GM04504 (cell line): ENCODE measurements at places on chromosomes 2 and 18.

GRCh38 chr2:43460611-43461365, 135.1 kb downstream of the THADA start:
- DNase-seq, result no peak

- no peak for DNase-seq
Observed at GRCh38 chr2:130823886-130824491, 12.7 kb upstream of the ARHGEF4 start.

- no peak for DNase-seq
Observed at GRCh38 chr18:76554547-76555222, 59.6 kb upstream of the ZNF516 start.

DNA sequence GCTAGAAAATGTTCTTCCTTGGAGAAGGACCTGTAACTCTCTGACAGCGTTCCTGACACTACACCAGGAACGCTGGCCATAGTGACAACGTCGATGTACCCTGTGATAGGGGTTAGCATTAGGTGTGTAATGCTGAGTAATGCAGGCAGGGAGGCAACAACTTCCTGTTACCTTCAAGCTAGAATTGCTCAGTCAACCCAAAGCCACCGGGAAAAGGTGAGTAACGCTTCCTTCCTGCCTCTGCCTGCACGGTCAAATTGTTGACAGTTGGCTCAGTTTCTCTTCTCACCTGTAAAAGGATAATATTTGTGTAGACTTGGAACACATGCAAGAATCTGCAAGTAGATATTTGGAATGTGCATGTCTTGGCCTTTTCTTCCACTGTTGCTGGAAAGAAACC, 12.7 kb downstream of the FAM110C start:
- no peak for DNase-seq

GRCh38 chr2:6914828-6915227, 2.4 kb upstream of the RNF144A start:
- DNase-seq, result no peak

DNA sequence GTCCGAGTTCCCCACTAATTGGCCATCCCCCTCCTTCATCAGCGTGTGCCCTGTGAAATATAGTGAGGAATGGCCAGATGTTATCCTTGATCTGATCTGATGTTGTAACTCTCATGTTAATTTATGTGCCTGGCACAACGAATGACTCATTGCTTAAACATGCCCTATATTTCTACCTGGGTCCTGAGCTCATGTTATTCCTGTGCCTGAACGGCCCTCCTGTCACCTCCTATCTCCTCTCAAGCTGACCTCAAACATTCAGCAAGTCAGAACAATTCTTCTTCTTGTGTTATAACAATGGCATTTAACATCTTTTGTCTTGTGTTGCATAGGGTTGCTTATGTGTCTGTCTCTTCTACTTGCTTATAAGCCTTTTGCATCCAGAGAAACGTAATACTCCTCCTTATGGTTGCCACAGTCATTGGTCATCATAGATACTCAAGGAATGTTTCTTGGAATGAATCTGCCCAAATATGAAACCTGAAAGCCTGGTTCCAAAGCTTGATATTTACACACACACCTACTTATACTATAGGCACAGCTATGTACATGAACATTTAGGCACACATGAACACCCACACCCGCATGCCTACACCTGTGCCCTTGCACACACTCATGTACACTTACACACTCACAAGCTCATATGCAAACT, 80.2 kb upstream of the PHLPP1 start:
- no peak for DNase-seq

DNA sequence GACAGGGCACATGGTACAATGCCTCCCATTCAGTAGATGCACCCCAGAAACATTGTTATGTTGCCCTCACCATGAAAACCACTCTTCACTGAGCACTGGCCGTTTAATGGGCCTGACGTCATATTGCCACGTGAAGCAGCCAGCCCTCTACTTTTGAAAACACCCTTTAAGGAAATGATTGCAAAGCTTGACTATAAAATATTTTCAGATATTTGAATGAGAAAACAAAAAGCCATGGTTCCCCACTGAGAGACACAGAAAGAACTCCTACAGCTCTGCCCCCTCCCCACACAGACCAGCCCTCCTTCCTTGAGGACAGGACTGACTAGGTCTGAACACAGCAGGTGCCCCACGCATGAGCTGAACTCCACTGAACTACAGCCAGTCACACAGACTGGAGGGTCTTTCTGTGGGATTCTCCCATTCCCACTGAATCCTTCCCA, 349.1 kb downstream of the ANAPC1 start:
- peak; percentile 15 for DNase-seq

DNA sequence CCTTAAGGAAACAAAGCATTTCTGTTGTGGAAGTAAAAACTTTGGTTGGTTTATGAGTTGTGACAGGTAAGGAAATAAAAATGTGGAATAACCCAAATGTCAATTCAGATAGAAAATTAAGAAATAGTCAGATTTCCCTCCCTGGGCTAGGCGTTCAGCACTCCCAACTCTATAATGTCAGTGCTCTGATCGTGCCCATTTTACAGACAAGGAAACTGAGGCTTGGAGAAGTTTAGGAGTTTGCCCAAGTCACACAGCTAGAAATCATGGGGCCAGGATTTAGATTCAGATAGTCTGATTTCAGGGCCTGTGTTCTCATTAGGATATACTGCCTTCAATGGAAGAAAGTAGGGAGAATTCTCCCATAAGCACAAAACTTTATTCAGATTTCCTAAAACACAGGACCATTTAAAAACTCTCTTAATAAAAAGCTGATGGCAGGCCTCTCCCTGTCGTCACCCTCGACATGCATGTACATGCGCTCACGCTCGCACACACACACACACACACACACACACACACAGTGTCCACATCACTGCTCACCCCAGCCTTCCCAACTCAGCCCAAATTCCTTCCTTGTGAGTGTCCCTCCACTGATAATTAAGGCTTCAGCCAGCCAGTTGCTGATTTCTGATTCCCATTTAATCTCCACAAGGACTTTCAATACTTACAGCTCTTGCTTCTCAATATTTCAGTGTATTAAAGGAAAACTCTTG, 49.1 kb upstream of the SLC14A2 start:
- peak; percentile 84 for DNase-seq

DNA sequence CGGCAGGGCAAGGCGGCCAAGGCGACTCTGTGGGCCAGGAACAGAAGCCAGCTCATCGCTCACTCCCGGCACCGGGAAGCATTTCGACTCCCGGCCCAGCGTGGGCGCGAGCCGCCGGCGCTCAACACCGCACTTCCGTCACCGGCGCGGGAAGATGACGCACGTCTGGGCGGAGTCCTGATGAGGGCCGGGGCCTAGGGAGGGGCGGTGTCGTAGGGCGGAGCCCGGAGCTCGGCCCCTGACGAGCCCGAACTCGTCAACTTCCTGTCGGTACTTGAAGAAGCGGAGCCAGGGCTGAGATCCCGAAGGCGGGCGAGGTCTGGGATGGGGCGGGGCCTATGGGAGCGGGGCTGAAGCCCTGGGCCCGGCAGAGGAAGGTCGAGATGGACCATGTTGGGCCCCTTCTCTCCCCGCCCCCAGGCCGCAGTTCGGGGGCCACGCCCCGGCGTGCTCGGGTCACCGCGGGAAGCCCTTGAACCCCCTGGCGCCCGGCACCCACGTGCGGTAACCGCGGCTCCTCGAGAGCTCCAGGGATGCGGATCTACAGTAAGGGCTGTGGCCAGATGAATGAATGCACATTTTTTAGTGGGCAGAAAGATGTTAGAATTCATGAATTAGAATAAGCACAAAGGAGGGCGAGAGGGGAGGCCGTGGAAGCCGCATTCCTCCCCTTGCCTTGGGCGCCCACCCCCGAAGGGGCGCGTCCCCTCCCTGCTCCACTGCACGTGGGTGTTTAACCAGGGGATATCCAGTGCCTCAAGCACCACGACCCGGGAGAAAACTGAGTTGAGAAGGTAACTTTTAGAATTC, at the start of gene RNASEH1:
TSS of gene RNASEH1 (minus strand) at position 129 of the 810 bp plus-strand sequence. CDS start at position 56, 73 bp downstream.
- DNase-seq, result peak; percentile 96

DNA sequence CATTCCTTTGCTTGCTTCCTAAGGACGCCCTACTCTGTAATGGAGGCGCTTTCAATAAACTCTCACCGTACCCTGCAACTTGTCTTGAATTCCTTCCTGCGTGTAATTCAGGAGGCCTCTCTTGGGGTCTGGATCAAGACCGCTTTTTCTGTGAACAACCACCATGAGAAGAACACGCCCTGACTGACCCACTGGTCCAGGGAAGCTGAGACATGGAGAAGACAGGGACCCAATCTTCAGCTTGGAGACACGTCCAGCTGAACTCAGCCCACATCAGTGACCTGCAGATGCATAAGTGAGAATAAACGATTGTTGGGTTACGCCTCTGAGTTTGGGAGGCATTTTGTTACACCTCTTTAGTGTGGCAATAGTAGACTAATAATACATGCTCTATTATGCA, 7.8 kb upstream of the NARS1 start:
- DNase-seq, result no peak
